Stimulated activated CD4-positive, alpha-beta T cell treated with anti-CD3 and anti-CD28 coated beads, Interleukin-15, amount 100 ng/mL, for 24 hours (primary cell): ENCODE measurements at places on chromosomes 1 and 21.

DNA sequence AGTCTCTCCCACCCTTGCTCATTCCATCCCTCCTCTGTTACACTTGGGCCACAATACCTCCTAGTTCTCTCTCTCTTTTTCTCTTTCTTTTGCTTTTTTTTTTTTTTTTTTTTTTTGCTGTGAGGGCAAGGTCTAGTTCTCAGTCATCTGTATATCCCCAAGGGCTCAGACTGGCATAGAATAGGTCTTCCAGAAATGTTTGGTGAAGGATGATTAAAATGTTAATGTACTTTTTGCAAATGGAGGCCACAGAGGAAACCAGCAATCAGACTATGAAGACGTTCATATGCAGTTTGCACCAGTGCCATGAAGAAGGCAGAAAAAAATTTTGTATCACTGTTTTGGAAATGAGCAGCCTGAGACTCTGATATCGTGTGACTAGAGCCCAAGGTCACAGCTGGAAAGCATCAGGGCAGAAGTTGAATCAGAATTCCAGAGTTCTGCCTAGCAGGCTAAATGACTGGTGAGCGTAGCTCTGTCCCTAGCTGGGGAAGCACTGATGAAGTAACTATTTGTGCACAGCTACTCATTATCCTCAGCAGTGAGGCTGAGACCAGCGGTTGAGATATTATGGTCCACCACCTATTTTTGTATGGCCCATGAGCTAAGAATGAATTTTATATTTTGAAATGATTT, 186.5 kb downstream of the TGFBR3 start:
- no peak for DNase-seq

DNA sequence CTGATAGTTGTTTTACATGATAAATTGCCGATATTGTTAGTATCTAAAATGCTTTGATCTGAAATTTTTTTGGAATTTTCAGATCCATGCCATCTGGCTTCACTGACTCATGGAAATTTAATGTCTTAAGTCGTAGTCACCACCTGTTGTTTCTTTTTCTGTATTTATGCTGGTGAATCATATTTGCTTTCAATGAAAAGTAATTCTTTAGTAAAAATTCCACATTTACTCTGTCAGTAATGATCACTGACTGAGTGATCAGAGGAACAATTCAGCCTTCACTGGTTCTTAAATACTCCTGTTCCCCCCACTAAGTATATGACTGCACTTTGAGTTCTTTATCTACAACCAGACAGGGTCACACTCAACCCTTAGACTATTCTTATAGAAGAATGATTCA, 185.6 kb upstream of the NRIP1 start:
- no peak for DNase-seq

GRCh38 chr21:25967181-25967900, 203.2 kb downstream of the APP start:
- no peak for DNase-seq

- DNase-seq, result no peak
Observed at GRCh38 chr1:215007880-215008279, 74.7 kb upstream of the KCNK2 start.

- no peak for DNase-seq
Observed at GRCh38 chr1:245802941-245803665, 648.3 kb downstream of the KIF26B start.
